Activated CD4-positive, alpha-beta T cell treated with anti-CD3 and anti-CD28 coated beads, Interleukin-2, Interleukin-4, amounts not matched to agents 100 ng/mL and 50 ng/mL, durations not matched to agents 16 hours and 8 hours (primary cell): ENCODE measurements at places on chromosomes 5 and 9.

GRCh38 chr5:135991429-135991828, 36.6 kb upstream of the LECT2 start:
- no peak for DNase-seq

DNA sequence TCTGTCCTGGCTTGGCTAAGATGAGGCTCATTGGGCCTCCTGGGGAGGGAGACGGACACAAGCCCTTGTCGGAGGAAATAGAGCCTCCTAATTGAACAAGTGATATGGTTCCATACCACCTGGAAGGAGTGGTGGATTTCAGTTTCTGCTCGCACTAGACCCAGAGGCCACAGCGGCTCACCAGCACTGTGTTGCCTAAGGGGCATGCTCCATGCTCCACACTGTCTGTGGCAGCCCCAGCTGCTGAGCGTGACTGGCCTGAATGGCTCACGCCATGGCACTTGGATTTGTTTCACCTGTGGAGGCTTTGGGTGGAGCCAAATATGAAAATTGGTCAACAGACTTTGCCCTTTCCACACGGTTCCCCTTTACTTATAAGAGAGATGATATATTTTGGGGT, 181.1 kb downstream of the HSPA4 start:
- no peak for DNase-seq

DNA sequence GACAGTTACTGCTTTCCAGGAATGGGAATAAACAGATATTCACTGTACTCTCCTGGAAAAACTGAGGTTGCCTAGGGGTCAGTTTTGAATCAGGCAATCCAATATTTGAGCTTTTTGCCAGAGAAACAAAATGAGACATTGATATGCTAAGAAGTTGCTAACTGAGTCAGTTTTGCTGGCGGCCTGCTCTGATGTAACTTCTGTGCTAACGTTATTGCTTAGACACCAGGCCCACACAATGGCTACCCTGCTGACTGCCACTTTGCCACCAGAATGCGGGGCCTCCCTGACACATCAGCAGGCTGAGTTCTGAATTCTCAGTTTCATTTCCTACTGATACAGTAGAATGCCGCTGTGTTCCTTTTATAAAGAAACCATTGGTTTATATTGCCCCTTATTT, 18.2 kb upstream of the ZNF618 start:
- DNase-seq, result no peak

DNA sequence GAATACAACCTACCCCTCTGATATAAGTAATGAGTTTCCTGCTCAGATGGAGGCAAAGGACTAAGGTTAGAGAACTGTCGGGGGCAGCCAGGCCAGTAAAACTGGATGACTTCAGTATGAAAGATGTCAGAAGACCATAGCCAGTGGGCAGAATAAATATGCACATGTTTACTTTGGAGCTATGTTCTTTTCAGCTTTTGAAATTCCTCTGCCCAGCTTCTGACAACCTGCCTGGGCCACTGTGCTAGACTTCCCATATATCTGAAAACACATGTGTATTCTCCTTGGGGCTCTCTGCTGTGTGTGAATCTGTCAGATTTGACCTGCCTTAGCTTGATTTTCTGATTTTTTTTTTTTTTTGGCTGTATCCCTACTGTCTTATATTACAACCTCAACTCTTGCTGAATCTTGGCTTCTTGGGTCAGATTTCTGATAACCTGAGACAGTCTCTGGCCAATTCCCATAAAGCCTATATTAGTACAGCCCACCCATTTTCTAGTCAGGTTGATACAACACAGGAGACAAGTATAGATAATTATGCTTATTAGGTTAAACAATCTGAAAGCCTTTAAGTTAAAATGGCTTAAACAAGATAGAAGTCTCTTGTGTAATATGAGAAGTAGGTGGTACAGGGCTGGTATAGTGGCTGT, 76.6 kb upstream of the PRLR start:
- no peak for DNase-seq

- DNase-seq, result no peak
Measured at GRCh38 chr9:75551861-75552260, 338.6 kb upstream of the PCSK5 start.

GRCh38 chr9:127931092-127931881, 710 bp upstream of the PIP5KL1 start:
- no peak for DNase-seq

DNA sequence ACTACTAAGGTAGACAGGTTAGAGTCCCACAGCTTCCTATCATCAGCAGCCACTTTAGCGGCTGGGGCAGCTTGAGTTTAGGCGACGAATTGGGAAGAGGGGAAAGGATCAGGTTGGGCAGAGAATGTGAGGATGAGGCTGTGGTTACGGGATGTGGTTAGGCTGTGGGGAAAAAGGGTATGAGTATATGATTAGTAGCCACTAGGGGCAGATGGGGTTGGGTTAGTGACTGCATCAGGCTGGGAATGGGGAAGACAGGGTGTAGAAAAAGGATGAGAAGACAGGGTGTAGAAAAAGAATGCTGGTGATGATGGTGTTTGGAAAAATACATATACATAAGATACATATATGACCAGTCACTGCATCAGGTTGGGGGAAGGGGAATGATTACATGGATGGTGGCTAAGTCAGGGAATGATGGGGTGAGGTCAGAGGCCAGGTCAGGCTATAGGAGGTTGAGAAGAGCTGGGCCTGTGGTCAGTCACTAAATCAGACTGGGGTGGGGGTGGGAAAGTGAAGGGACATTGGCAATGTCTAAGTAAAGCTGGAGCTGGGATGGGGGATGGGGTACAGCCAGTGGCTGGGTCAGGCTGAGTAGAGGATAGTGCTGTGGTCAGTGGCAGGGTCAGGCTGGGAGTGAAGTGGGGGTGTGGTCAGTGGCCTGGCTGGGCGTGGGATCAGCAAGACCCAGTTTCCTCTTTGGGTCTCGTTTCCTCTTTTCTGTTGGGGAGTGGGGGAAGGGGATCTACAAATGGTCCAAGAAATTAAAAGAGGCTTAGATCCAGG, 2.1 kb downstream of the TLN1 start:
- DNase-seq, result peak; percentile 60

DNA sequence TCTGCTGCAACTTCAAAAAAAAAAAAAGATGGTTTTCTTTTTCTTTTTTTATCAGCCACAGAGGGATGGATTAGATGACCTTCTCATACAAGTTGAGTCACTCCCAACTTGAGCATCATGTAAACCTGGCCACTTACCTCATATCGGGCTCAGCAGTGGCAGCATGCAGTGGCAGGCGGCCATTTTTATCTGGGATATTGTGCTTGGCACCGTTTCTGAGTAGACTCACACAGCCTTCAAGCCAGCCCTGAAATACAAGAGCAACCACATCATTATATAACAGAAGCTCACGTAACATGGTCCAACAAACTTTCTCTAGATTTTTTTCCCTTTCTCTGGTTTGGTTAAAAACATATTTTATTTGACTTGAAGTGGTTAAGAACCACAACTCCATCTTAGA, 62.6 kb downstream of the ANKRD55 start:
- no peak for DNase-seq

DNA sequence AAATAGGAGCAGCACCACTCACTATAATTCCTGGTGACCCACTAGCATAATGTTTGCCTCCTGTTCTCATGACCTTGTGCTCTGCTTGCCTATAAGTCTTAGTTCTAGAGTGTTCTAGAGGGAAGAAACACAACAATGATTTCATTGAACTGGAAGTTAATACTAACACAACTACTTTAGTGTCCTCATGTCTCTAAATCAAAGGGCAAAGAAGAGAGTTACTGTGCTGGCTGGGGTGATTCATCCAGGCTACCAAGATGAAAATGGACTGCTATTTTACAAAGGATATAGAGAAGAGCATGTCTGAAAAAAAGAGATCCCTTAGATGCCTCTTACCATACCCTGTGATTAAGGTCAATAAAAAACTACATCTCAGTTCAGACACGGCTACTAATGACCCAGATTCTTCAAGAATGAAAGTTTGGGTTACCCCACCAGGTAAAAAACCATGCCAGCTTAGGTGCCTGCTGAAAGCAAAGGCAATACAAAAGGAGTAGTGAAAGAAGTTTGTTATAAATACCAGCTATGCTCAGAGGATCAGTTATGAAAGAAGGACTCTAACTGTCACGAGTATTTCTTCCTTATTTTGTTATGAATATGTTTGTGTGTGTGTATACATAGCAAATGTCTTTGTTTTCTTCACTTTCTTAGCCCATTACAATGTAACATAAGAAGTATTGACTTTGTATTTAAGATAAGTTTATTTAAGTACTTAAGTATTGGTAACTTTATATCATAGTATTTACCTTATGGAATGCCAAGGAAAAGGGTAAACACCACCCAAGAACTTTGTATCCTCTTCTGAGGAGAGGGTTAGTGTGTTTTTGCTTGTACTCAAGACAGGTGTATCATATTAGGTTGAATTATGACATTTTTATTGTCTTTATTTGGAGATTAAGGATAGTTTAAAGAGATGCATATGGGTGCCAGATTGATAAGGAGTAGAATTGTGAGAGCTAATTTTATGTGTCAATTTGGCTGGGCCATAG, 314.1 kb upstream of the PTGER4 start:
- no peak for DNase-seq

- no peak for DNase-seq
Measured at GRCh38 chr9:137452761-137453642, 6.1 kb downstream of the NSMF start.

DNA sequence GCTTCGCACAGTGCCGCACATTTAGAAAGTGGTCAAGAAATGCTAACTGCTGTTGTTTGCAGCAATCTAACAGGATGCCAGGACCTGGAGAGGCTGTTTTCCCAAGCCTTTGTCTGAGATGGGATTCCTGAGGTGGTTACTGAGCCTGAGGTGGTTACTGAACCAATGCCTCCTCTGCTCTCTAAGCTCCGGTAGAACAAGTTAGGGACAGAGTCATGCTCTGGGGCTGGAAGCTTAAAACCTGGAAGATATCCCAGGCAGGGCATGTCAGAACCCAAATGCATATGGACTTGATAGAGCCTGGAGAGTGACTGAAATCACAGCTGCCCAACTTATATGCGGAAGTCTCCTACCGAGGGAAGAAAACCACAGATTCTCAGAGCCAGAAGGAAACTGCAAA, 46.5 kb upstream of the FAT2 start:
- no peak for DNase-seq
